CD4-positive, alpha-beta T cell (primary cell): ENCODE measurements at places on chromosomes 6 and 20.

- DNase-seq: no peak
These were observed 51.3 kb downstream of the CD109 start for GRCh38 chr6:73747289-73747688.

GRCh38 chr20:17525650-17526049 is 5.5 kb downstream of the BFSP1 start:
- DNase-seq: no peak

DNA sequence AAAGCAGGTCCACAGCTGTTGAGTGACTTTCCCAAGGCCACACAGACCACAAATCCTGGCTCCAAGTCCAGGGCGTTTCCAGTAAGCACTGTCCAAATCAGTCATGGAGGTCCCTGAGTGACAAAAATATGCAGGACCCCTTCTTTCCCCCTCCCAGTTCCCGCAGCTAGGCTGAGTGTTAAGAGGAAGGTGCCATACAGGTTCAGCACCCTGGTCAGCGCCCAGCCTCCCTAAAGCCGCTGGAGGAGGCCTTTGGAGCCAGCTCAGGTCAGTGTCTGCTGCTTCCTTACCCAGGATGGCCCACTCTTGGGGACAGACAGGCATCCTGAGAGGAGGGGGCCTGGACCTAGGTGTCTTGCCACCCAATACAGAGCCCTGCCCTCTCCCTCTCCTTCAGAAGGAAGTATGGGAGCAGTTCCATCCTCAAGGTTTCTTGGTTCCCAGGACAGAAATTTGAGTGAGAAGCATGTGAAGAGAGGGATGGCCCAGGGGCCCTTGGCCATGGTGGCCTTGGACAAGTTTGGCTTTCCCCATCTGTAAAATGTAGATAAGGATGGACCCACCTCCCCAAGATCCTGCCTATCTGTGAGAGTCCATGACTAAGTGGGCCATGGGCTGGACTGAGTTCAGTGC is 13.2 kb downstream of the TMEM74B start:
- DNase-seq: no peak

DNA sequence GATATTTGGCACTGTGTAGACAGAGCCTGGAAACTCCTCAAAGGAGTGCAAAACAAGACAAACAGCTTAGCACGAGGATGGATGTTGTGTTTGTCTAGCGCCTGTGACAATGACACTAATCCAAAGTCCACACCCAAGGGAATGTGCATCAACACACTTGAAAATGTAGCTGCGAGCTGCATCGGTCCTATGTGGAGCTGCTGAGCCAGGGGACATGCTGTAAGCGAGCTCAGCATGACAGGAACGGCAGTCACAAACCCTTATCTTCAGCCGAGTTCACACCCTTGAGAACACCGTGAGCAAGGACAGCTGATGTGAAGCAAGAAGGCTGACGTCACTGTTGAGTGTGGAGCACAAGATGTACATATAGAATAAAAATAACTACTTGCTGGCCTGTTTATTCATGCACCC is 684.3 kb downstream of the QKI start:
- DNase-seq: no peak
